ENCODE measurements at places on chromosomes 12 and 14. TPM values are rescaled to one million over a fixed set of nuclear protein-coding genes. Genes with fewer than 3 reads are reported as not detected.

Gene RASSF9
- 4.6 TPM for total RNA-seq

Gene MLF2
- 122 TPM for total RNA-seq

Gene PTGR2
- 8.6 TPM for total RNA-seq

Gene ANKS1B
- total RNA-seq = 2.8 TPM

DNA sequence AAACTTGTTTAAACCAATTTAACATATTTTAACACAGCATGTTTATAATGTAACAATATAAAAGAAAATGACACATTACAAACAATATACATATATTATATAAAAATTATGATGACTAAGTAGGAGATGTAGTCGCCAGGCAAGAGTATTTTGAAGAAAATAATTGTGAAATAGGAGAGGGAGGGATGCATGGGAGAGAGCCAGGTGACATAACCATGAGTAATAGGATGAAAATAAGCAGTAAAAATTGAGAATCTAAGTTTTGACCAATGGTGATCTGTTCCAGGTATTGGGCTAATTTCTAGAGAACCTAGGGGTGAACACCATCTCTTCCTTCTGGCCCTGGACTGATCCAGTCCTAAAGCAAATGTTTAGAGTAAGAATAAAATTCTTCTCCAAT, 315.2 kb upstream of the G2E3 start:
- ATAC-seq = peak; percentile 84

- ATAC-seq = peak; percentile 78
Observed at GRCh38 chr12:59067083-59067482, 146.8 kb upstream of the LRIG3 start.

DNA sequence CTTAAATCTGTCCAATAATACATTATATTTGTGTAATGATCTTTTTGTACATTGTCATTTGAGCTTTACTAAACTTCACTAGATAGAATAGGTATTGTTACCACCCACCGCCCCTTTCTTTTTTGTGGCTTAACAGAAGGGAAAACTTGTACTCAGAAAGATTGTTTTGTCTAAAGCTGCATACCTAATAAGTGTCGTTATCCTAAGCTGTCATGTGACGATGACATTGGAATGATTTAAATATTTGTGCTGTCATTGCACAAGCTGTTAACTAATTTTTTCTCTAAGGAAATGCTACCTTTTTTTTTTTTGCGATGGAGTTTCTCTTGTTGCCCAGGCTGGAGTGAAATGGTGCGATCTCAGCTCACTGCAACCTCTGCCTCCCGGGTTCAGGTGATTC, 3.6 kb downstream of the DIP2B start:
- ATAC-seq = no peak

GRCh38 chr12:110284597-110284996, 3.5 kb downstream of the ATP2A2 start:
- no peak for ATAC-seq

DNA sequence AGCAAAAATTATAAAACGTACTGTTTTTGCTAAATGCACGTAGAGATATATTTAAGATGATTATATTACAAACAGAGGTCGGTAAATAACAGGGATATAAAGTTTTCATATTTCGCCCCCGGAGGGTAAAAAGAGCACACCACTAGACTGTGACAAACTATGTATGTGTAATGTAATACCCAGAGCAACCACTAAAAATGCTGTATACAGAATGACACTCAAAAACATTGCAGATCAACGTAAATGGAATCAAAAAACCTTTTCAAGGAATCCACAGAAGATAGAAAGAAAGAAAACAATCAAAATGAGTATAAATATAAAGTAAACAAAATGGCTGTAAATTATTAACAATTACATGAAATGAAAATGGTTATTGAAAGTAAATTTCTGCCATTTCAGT, 37.6 kb upstream of the PRB4 start:
- no peak for ATAC-seq

- ATAC-seq = no peak
Observed at GRCh38 chr14:92153581-92153980, 31.8 kb downstream of the CPSF2 start.

GRCh38 chr12:6688543-6688998, 604 bp downstream of the ZNF384 start:
- ATAC-seq = peak; percentile 2

- no peak for ATAC-seq
Observed at GRCh38 chr12:77166696-77167095, 101.3 kb upstream of the E2F7 start.

DNA sequence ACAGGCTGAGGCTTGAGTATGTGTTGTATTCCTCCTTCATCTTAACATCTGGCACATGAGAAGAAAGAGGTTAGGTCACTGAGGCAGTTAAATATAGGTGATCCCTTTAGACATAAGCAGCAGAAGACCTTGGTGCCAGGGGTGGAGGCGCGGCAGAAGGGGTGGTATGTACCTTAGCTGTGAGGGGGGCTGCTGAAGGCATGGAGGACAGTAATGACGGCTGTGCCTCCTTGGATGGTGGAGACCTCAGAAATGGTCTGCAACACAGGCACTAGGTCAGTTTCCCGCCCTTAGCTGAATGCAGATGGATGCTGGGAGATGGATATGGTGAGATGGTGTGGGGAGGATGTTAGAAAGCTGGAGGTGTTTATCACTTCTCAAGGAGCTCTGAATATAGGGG, 1.5 kb upstream of the PNMA1 start:
- no peak for ATAC-seq

DNA sequence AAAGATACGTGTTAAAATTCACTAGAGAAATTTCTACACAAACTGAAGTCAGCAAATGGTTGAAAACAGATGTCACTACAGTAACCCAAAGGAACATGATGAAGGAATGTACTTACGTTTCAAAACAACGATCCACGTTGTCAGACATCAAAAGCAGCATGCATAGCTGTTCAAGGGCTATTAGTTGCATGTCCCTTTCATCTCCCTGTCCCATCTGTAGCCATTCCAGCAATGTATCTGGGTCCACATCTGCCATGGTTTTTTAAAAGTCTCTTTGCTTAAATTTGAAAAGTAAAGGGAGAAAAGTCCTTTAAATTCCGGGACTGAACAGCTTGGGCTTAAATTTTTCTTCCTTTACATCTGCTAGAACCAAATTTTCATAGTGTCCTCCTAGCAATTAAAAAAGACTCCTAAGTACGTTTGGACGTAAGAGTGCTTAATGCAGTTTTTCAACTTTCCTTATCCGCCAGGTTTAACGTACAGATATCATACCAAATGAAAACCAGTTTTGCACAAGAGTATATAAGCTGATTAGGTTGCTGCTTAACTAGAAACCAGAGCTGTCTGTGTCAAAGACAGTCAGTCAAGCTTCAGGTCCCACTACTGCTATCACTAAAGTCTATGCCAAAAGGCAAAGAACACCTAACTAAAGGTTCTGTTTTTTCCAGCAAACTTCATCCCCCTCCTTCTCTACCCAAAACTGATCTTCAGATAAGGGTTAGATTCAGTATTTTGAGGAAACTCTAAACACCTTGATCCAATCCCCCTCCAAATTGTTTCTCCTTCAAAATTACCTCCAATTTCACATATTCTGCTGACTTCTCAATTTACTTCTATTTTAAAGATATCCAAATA, 1.7 kb downstream of the HECTD1 start:
- ATAC-seq = no peak

Data from esophagus mucosa (tissue), 1 donor.